ENCODE measurements at places on chromosomes 12 and 14.
A peak's percentile ranks its signal among the peaks of the same experiment; 100 is the strongest.

GRCh38 chr12:116821291-116821690 lies 60.0 kb downstream of the HRK start:
- no peak for DNase-seq

DNA sequence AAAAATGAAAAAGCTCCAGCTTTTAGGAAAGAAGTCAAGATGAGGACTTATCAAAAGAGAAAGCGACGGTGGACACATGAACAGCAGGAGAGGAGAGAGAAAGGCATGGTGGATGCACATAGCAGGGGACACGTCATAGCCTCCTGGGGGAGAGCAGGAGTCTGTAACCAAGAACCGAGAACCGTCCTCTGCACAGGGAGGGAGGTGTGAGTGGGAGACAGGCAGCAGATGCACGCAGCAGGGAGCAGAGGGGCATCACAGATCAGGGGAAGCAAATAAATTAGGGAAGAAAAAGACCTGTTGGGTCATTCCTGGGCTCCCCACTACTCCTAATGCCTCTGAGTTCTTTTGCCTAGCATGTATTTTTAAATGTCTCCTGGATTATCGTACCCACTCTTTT lies 138.1 kb upstream of the RMST start:
- no peak for DNase-seq

DNA sequence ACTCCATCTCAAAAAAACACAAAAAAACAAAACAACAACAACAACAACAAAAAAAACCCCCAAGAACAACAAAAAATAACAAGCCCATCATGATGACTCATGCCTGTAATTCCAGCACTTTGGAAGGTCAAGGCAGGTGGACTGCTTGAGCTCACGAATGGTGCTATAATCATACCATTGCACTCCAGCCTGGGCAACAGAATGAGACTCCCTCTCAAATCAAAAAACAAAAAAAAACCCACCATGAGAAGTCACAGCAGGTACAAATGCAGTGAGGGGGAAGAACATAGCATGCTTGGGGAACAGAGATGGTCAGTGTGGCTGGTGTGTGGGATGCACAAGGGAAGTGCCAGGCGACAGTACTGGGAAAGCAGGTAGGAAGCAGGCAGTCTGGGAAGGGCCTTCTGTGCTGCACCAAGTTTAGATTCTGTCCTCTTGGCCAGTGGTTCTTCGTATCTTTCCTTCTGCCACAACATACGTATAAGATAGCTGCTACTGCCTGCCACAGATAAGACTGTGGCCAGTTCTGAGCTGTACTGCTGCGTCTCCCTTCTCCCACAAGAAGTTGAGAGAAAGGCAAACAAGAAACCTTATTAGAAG lies 28.0 kb downstream of the ATG14 start:
- no peak for DNase-seq

DNA sequence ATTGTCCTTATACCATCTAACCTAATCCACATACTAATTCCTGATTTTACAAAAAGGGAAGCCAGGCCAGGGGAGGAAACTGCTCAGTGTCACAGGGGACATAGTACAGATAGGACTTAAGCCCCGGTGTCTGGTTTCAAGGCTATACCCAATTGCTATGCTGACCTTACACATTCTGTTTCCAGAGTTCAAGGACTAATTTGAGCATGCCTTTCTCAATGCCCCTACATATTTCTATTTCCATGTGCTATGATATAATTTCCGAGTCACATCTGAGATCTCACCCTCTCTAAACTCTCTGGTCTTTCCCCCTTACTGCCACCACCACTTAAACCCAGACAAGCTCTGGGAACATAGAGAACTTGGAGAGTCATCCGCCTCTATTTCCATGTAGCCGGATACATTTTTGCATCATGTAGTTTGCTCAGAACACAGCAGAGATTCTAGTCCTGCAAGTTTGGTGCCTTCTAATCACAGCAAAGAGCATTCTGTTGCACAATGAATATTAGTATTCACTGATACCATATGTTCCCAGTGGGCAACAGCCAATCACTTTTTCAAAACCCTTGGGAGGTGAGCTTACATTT lies 34.2 kb downstream of the PPM1H start:
- DNase-seq, result no peak

DNA sequence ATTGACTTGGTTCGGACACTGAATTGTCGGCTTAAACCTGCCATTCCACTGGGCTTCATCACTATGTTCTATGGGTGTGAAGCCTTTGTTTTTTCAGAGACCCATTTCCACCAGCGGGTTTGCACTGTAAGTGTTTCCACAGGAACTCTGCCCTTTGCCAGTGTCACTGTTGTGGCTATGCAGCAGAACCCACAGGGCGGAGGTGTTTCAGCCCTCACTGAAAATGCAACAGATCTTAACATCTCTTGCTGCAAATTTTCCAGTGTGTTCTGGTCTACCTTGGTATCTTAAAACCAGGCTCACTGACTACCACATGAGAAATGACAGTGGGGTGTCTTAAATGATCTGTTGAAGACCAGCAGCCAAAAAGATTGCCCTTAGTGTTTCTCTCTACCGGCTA lies 21.1 kb downstream of the PRKCH start:
- no peak for DNase-seq

DNA sequence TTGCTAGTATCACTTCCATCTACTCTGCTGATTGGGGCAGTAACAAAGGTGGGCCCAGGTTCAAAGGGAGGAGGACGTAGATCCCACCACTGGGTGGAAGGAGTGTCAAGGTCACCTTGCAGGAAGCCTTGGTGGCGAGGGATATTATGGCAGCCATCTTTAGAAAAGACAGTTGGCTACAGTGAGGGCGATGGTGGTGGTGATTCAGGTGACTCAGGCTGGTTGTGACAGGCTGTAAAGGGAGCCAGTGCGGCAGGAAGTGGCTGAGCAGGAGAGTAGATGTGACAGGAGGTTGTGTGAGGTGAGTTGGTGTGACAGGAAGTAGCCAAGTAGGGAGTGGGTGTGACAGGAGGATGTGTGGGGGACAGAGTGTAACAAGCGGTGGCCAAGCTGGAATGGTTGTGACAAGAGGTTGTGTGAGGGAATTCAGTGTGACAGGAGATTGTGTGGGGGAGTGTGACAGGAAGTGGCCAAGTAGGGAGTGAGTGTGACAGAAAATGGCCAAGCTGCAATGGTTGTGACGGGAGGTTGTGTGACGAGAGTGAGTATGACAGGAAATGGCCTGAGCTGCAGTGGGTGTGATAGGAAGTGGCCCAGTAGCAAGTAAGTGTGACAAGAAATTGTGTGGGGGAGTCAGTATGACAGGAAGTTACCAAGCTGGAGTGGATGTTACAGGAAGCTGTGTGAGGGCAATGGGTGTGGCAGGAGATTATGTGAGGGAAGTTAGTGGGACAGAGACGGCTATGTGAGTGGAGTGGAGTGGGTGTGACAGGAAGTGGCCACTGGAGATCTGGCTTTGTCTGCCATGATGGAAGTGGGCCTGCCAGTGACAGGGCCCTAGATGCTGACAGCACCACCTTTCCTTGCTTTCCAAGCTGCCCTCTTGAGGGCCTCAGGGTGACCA lies 136.5 kb upstream of the MYL2 start:
- DNase-seq, result no peak

DNA sequence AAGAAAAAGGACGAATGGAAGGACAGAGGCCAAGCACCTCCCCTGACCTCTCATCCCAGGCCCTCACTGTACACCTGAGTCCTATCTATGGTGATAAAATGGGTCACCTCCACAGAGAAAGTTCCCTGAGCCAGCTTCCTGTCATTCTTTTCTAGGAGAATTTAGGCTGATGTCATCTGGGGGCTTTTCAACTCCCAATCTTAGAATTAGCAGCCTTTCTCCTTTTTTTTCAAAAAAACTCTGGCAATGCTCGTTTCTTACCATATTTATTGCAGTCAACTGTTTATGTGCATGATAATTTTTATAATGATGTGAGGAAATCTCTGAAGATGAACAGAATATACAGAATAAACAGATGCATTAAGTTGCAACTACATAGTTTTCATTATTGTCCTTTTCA lies 177.6 kb downstream of the SNAPC1 start:
- DNase-seq, result no peak

GRCh38 chr14:43729143-43729542 lies 777.9 kb downstream of the FSCB start:
- no peak for DNase-seq

GRCh38 chr12:12072064-12072760 lies 1.5 kb downstream of the BCL2L14 start:
- DNase-seq, result no peak

DNA sequence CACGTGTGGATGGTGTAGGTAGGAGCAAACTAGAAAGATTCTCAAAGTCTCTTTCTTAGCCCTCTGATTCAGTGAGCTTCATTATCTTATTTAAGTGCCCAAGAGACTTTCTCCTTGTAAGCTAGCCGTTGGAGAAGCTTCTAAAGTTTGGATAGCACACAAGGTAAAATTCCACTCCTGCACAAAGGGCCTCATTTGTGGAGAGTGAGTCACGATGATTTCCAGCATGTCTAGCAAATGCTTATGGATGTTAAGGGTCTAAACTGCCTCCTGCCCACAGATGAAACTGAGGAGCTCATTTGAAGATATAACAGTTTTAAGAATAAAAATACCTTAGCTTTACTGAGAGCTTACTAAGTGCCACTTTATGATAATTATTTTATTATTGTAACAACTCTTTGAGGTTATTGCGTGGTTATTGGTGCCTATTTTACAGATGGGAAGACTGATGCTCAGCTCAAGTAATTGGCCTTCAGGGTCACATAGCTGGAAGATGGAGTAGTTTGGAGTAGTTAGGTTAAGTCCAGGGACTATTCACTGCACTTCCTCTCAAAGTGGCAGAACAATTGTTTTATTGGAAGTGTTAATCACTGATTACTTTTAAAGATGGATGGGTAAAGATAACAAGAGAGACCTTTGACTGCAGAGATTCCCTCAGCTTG lies 78.7 kb upstream of the HIF1A start:
- no peak for DNase-seq

- no peak for DNase-seq
Observed at GRCh38 chr12:94597268-94597667, 53.1 kb downstream of the TMCC3 start.

DNA sequence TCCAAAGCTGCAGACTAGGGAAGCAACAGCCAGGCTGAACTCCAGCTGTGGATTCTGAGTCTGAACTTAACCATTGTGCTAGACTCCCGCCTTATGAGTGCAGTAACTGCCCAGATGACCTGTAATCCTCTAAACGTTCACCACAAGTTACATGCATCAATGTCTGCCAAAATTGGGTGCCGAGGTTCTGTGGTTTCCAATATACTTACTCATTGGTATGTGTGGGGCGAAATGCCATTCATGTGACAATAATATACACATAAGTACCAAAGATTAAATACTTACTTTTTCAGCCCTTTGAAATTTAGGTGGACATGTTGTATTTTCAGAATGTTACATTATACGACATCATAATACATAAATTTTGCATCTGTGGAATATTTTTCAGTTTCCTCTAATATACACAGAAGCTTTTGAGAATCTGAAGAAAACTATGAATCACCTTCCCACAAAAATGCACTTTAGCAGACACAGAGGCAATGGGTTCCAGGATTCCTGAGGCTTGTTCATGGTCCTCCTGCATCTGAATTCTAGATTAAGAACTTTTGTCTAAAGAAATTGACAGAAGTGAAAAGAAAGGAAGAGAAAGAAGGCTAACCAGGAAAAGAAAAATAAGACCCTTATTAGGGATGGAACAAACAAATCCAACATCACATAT lies 31.7 kb downstream of the GRIP1 start:
- peak; percentile 22 for DNase-seq

DNA sequence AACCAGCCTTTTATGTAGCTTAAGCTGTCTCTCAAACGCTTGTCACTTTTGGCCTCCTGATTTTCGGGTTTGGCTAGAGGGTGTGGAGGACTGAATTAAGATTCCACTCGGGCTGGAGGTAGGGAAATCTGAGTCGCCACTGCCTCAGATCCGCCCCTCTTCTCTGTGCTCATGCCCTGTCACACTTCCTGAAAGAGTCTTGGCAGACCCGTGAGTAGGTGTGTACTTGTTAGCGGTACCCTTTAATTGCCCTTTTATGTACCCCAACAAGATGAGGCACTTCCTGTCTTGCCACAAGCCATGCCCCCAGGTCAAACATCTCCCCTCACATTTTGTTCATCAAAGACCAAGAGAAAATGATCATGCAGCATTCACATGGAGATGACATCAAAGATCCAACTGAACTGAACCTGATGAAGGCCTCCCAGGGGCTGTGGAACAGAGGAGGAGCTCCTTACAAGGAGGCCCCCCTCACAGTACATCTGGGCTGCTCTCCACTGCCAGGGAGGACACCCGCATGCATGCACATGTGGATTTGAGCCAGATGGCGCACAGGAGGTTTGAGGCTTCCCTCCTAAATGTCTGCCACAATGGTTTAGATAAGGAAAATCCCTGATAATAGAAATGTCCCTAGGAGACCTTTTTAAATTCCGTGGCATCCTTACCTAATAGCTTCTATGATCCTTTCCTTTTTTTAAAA lies 86.5 kb upstream of the CDKN3 start:
- DNase-seq, result no peak

GRCh38 chr14:71220462-71220861 lies 313.2 kb downstream of the PCNX1 start:
- no peak for DNase-seq

DNA sequence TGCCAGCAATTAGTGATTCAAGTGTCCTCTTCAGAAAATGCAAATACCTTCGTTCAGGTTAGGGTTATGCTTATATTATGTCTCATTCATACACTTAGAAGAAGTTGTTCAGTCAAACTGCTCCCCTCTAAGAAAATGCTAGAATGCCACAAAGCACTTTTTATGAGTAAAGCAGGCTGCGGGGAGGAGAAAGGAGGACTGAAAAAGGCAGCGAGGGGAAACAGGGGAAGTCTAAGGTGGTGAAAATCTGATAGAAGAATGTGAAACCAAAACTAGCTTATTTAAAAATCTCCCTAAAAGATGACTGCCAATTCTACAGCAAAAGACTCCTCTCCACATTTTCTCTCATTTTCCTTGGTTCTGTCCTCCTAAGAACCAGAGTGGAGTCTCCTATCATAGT lies 70.1 kb downstream of the PRKD1 start:
- DNase-seq, result no peak

DNA sequence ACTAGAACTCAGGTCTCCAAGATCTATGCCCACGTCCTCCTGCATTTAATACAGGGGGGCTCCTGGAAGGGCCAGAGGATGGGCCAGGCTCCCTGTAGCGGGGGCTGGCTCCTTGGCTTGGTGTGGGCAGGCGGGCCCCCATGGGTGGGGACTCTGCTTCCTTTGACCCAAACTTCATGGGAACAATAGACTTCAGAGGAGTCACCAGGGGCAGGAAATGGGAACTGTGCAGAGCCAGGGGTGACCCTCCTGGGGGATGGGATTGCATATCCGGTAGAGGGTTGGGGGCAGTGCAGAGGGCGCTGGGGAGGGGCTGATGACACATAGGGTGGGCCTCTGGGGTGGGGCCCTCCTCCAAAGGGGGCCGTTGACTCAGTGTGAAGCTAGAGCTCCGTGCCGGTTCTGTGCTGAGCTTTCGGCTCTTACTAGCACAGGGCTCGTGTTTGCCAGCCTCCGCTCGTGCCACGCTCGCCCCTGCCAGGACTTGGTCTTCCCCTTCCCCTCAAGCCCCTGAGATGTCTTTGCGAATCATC lies 4.6 kb downstream of the TEAD4 start:
- DNase-seq, result no peak
